Inflammatory macrophage treated with lipopolysaccharide for 1 hour (primary cell): ENCODE measurements at places on chromosomes 1 and 21.
A peak's percentile ranks its signal among the peaks of the same experiment; 100 is the strongest.

DNA sequence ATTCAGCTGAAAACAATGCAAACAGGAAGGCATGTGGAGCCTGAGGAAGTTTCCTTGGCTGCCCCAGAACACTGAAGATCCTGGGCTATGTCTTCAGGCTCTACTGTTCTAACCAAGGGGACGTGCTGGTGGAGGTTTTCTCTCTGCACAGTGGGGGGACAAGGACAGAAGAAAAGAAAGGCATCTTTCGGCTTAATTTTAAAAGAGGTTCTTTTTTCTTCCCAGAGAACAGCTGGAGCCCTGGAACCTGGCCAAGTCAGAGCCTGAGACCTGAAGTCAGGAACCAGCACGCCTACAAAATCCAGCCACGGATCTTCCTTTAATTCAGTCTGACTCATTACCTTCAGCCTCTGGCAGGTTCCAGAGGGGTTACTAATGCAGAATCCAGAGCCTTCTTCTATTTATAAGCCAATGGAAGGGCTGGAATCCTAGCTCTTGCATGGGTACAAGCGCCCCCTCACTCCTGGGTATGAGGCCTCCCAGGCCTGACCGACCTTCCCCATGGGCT lies 19.8 kb downstream of the CTNNBIP1 start:
- DNase-seq, result no peak

GRCh38 chr1:30868833-30869435 lies 39.6 kb downstream of the SDC3 start:
- DNase-seq, result no peak

DNA sequence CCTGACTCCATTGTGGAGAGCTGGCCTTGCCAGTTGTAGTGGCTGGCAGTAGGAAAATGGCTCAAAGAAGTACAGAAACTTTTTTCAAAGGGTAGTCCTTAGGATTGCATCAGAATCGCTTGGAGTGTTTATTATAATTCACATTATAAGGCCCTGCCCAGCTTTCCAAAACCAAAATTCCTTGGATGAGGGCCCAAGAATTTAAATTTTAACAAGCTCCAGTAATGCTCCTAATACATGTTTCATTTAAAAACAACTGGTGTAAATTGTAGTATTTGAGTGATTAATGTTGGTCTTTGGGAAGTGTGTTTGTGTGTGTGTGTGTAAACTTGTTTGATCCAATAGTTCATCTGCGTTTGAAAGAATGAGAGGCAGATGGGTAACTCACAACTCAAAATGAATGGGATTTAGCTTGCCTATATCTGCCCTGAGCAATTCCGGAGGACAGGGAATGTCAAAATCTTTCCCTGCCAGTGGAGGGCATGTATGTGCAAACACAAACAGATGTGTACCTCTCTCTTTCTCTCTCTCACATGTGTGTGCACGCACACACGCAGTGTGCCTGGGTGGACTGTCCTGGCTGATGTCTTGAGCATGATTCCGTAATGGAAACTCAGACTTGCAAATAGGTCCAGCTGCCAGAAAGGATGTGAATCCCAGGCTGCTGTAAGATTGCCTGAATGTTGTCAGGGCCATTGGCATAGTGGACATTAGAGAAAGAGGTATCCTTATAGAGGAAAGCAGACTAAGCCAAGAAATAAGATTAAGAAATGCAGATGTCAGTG lies 293.1 kb downstream of the LMX1A start:
- no peak for DNase-seq

DNA sequence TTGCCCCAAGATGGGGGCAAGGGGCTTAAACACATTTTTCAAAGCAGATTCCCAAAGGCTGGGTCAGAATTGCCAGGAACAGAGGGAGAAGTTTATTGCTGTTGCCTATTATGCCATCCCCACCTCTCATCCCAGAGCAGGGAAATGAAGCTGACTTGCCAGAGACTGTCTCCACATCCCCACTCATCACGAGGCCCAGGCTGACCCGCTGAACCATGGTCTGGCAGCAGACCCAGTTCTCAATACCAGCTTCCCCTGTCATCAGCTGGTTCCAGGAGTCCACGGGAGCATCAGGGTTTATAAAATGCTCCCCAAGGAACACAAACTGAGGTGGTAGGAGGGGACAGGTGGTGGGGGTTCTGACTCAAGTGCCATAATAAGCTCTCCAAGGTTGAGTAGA lies 605.9 kb downstream of the NPHP4 start:
- no peak for DNase-seq

- peak; percentile 84 for DNase-seq
These were observed at the start of gene XKR8 for GRCh38 chr1:27959792-27960603. XKR8 (plus strand) TSS chr1:27959973; CDS start chr1:27960070, 97 bp downstream.

DNA sequence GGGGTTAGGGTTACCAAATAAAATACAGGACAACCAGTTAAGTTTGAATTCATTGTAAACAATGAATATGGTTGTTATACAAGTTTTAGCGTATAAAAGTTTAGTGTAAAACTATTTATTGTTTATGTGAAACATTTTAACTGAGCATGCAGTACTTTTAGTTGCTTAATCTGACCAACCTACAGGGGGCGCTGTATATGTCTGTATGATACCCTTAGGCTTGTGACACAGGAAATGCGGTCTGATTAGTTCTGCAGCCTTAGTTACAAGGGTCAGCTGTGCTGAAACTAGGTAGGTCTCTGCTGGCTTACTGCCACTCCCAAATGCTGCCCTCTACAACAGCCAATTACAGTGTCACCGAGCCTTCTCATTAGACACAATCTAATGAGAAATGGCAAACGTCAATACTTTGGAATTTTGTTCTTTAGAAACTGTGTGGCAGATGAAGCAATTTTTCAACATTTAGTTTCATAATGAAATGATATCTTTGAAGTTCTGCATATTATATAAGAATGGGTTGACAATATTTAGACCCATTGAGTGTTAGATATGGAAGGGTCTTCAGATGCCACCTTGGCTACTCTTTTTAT lies 56.2 kb downstream of the NTNG1 start:
- DNase-seq, result peak; percentile 36
